Heart left ventricle (tissue), 16 donors: ENCODE measurements at places on chromosomes 7 and 10.

- no peak for DNase-seq
Observed at GRCh38 chr7:36904101-36904500, 179.8 kb upstream of the AOAH start.

- no peak for DNase-seq
Observed at GRCh38 chr7:72336382-72336631, 75.8 kb downstream of the CALN1 start.

DNA sequence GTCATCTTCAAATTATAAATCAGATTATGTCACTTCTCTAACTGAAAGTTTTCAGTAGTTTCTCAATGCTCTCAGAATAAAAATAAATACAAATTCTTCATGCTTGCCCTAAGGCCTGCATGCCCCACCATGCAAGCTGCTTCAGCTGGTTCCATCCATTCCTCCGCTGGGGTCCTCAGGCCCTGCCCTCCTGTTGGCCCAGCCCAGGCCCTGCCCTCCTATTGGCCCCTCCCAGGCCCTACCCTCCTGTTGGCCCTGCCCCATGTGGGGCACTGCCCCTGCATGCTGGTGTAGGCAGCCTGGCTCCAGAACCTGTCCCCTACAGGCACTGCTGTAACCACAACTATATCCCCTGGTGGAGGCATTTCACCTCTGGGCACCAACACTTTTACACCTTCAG is 109.3 kb upstream of the TCERG1L start:
- no peak for DNase-seq

- DNase-seq: peak; percentile 44
Observed at GRCh38 chr7:30433082-30433481, 45.5 kb downstream of the NOD1 start.

GRCh38 chr7:155824227-155824886 is 12.1 kb upstream of the SHH start:
- DNase-seq: peak; percentile 26

DNA sequence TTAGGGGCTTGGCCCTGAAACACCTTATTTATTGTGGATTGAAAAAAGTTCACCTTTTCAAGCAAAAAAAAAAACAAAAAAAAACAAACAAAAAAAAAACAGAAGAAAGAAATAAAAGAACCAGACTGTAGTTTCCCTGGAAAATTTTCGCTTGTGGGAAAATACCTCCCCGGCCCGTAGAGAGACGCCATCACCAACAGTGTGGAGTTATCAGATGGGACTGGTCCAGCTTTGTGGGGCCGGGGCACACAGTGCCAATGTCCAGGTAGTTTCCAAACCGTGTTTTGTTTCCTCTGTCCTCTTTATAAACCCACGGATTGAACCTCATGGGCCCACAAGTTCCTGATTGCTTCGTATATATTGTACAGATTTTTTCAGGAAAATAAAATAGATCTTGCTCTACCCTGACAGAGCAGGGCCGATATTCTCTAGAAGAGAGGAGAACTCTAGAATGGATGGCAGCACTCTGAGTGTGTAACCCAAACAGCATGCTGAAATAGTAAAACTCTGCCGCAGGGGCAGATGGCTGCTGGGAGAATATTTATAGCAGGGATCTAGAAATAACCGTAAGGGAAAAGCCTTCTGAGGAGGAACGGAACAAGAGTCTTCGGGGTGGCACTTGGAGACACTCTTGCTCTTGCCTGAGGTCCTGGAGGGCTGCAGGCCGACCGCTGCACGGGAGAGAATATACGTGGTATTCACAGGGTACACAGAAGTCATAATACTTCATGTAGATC is 241.0 kb downstream of the FRMD4A start:
- no peak for DNase-seq

GRCh38 chr7:52154382-52154781 is 837.8 kb upstream of the COBL start:
- no peak for DNase-seq

GRCh38 chr7:130268463-130269317 is 2.0 kb downstream of the CPA2 start:
- DNase-seq: no peak

DNA sequence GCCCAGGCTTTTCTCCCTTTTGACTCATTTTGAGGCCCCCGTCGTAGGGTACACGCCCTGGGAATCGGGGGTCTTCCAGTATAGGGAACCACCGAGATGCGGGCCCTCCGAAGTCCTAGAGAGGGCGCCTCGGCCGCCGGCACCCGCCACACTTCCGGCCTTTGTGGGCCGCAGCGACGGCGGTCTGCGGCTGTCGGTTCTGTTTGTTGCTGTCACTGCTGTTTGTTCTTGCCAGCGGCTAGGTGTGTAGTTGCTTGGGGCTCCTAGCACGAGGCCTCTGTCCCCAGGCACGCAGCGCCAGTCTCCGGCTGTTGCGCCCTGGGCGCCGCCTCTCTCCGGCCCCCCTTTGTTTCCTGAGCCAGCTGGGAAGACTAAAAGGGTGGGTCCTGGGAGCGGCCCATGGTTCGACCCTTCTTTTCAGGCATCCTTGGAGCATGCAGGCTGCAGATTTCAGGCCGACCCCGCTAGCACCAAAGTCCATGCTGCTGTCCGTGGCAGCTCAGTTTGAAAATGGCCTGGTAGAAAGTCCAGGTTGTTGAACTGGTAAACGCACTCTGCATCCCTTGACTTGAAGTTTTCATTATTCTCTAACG is 17.8 kb upstream of the ZKSCAN1 start:
- peak; percentile 86 for DNase-seq

- no peak for DNase-seq
Observed at GRCh38 chr7:135409845-135410542, 99.9 kb downstream of the CNOT4 start.

DNA sequence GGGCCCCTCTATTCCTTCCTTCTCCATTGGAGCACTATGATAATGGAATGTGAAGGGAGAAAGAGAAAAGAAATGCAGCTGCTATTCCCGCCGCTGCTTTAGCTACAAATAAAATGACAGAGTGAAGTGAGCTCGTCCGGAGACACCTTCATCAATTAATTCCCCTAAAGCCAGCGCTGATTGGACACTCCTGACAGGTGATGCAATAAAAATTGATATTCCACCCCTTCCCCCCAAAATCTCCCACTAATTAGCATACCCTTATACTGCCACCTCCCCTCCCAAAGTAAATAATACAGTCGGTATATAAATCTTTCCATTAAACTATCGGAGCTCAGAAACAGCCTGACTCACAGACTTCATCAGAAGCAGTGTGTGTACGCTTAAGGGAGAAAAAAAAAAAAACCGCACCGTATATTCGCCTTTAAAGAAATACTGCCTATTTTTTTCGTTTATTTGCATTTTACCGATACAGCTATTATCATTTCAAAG is 7.3 kb downstream of the SKIDA1 start:
- no peak for DNase-seq
